ENCODE measurements at places on chromosomes 5 and 9. TPM values are rescaled to one million over a fixed set of nuclear protein-coding genes. Genes with fewer than 3 reads are reported as not detected.

DNA sequence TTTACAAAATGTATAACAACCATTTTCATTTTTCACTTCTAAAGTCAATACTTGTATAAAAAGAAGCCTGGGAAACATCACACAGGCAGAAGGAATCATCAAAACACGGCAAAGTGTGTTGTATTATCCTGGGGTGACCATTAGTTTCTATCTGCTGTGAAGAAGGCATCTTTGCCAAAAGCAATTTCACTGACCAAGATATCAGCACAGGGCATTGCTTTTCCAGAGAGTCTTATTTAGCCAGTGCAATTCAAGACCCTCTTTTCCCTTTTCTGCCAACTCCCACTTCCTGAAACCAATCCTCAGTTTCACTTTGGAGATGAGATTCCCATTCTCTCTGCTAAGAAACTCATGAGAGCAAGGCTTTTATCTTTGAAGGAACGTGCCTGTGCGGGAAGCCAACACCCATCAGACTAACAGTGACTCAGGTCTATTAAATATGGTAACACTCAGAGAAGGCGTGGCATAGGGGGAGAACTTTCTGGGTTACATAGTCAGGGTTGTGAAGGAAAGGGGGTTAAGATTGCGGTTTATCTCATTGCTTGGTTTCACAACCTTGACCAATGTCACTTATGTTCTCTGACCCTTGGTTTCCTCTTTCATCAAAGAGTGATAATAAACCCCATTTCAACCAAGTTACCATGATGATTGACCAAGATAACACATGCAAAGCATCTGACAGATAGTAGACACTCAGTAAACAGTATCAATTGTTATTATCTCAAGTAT is 666.9 kb upstream of the KLF4 start:
- DNase-seq: no peak

DNA sequence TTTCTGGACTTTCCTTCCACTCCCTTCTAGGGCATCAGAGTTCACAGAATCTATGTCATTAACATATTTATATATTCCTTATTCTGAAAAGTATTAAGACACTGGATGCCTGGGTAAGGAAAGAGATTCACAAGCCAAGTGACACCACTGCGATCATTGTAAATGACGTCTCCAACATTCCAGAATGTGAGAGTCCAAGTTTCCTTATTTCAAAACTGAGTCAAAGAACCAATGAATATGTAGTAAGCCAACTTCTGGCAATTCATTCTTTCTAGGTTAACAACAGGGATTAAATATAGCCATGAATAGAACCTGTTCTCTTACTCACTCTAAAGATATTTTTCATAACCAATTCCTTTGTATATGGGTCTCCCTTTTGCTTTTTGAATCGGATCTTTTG is 18.1 kb downstream of the RAI14 start:
- no peak for DNase-seq

DNA sequence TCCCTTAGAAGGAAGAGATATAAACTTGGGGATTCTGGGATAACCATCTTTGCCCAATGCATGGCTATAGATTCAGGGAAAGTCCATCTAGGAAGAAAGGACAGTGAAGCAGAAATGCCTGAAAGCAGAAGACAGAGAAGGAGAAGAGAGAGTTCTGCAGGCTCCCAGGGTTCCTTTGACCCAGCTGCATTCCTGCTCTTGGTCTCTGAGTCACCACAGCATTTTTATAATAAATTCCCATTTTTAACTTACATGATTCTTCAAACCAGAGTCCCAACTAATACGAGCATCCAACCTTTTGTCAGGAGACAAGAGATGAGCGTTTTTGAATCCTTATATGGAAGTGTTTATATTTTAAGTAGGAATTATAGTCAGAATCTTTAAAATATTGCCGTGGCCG is 12.0 kb upstream of the AOPEP start:
- no peak for DNase-seq

DNA sequence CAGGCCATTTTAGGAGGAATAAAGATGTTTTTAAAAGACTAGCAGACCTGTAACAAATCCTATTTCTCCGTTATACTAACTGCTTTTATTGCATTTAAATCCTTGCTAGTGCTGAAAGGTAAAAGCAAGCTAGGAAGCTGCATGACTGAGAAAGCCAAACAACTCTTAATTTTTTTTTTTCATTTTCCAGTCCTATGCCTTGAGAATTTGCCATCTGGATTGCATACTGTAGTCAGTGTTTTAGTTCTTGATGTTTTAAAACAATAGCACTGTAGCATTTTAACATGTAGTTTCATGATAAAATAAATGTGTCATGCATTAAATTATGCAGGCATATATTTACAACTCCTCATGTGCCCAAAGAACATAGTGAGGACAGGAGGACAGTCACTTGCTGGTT is 108.4 kb upstream of the FGF10 start:
- DNase-seq: no peak

- DNase-seq: no peak
Observed at GRCh38 chr9:99531313-99531712, 290.4 kb upstream of the NR4A3 start.

- DNase-seq: no peak
Observed at GRCh38 chr5:87243161-87243844, 24.4 kb upstream of the RASA1 start.

GRCh38 chr9:26524267-26524666 is 368.3 kb downstream of the CAAP1 start:
- DNase-seq: no peak

The CEL gene
- total RNA-seq: 6.5 TPM

DNA sequence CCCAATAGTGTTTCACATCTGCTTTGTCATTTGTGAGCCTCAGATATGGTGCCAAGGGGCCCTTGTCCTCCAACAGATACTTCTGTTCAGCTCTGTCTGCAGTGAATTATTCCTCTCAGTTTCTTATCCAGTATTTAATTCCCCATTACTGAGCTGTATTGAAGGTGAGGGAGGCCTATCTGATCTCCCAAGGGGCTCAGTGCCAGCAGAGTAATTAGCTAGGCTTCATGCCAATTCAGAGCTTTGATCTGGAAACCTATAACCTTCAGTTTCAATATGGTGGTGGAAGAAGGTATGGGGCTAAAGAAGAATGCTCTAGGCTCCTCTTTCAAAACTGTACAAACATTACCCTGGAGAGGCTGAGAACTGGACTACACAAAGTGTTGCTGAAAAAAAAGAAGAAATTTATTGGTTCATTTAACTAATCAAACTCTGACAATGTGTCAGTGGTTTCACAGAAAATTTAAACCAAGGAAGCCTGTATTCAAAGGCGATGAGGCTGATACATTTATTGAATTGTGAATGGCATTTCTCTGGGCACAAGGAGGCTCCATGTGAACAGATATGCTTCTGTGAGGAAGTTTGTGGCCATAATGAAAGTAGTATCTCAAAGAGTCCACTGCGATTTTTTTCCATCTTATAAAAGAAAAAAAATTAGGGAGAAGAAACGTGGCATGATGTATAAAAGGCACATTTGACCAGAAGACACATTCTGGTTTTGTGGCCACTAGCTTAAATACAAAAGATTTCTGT is 397.8 kb downstream of the TLE4 start:
- no peak for DNase-seq

The HMCN2 gene
- total RNA-seq: 5.1 TPM

The OLFM1 gene
- 19.0 TPM for total RNA-seq

GRCh38 chr9:116547729-116548426 is 139.2 kb upstream of the TRIM32 start:
- DNase-seq: no peak

The ANKRD55 gene
- total RNA-seq: 0.20 TPM

The SH2D3C gene
- total RNA-seq: 15.5 TPM

- DNase-seq: no peak
Observed at GRCh38 chr9:676780-677438, 164.6 kb upstream of the DMRT1 start.

GRCh38 chr9:133811471-133811870 is 73.3 kb upstream of the SARDH start:
- DNase-seq: no peak

- no peak for DNase-seq
Observed at GRCh38 chr9:136806067-136806466, 1.7 kb upstream of the RABL6 start.

DNA sequence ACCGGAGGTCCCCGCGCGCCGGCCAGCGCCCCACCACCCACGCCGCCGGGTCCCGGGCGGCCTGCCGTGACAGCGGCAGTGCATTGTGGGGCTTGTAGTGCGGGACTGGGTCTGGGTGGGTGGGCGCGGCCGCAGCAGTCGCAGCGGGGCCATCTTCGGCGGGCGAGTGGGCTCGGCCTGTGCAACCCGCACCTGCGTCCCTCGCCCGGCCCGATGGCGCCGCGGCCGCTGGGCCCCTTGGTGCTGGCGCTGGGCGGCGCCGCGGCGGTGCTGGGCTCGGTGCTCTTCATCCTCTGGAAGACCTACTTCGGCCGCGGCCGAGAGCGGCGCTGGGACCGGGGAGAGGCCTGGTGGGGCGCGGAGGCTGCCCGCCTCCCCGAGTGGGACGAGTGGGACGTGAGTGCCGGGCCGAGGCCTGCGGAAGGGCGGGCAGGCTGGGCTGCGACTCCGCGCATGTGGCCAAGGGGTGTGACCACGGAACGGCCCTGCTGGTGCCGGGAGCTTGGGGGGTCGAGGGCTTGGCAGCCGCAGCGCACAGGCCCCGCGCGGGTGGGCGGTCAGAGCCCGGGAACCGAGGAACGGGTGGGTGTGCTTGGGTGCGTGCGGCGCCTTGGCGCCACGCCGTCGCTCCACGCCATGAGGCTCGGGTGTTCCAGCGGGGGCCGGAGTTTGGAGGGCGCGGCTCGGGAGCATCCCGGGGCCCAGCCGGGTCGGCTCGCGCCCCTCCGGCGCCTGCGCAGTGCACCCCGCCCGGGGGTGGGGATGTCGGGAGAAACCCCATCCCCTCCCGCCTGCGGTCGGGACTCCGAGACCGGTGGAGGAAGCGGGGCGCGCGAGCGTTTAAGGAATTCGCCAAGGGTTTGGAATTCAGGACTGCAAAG is at the start of gene ARL10:
ARL10 (plus strand) TSS at position 137 of the 881 bp plus-strand sequence; CDS start at position 214, 77 bp downstream.
- DNase-seq: peak; percentile 65

GRCh38 chr5:76544268-76544926 is 78.8 kb downstream of the F2RL2 start:
- DNase-seq: no peak

The CD180 gene
- total RNA-seq: 0.50 TPM

GRCh38 chr5:103461243-103461642 is 101.3 kb downstream of the NUDT12 start:
- no peak for DNase-seq

GRCh38 chr5:33921002-33921401 is 15.2 kb upstream of the RXFP3 start:
- no peak for DNase-seq

GRCh38 chr5:142783601-142784341 is 13.6 kb downstream of the ARHGAP26 start:
- DNase-seq: peak; percentile 80

The DRD1 gene
- not detected for total RNA-seq

GRCh38 chr9:137602661-137603060 is 2.8 kb upstream of the ARRDC1 start:
- DNase-seq: no peak

GRCh38 chr5:142426129-142427014 is 101.6 kb upstream of the SPRY4 start:
- peak; percentile 83 for DNase-seq

DNA sequence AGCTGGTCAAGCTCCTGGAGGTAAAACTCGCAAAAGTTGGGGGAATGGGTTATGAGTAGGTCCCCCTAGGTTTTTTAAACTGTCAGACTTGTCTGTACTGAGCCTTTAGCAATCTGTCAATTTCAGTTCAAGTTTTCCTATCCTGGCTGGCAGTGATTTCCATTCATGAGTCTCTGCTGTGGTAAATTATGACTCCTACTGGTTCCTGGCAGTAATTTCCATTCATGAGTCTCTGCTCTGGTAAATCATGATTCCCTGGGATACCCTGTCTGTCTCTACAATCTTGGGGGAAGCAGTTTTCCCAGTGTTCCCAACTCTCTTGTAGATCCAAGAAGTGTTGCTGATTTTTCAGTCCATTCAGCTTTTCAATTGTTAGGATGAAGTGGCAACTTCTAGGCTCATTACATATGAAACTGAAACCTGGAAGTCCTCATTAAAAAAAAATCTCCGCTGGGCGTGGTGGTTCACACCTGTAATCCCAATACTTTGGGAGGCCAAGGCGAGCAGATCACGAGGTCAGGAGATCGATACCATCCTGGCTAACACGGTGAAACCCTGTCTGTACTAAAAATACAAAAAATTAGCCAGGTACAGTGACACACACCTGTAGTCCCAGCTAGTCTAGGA is 91.3 kb upstream of the GPBP1 start:
- no peak for DNase-seq

- DNase-seq: no peak
Observed at GRCh38 chr5:124661317-124662141, 84.9 kb downstream of the ZNF608 start.

The CDKN2B-AS1 gene
- total RNA-seq: not detected

DNA sequence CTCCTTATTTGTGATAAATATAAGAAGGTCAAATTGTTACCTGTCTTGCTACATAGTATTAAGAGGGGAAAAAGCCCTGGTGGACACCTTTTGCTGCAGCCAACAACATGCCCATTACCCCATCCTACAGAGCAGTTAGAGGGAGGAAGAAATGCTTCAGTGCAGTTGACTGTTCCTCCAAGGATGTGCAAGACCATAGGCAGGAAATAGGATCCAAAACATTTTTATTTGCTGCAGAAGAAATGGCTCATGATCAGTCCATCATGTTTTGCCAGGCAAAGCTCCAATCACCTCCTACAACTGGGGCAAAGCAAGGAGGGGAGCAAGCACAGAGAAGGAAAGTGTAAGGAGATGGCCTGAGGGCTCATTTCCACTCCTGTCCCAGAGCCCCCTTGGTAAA is 399.1 kb upstream of the PIK3R1 start:
- DNase-seq: no peak

DNA sequence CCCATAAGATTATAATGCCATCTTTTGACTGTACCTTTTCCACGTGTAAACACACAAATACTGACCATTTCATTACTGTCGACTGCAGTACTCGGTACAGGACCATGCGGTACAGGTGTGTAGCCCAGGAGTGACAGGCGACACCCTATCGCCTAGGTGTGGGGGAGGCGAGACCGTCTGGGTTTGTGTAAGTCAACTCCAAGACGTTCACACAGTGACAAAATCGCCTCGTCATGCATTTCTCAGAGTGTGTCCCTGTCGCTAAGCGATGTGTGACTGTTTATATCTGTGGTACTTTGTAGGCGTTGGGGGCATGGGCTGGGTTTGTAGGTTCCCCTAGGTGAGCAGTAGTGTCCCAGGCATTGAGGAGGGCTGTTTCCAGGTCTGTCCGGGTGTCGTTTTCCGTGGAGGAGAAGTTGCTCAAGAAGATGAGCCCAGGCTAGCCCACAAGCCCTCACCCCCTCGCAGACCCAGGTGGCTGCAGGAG is 20.3 kb downstream of the NEK6 start:
- no peak for DNase-seq

GRCh38 chr5:57550132-57550531 is 67.5 kb upstream of the ACTBL2 start:
- DNase-seq: no peak

GRCh38 chr5:32096891-32097595 is 77.1 kb downstream of the GOLPH3 start:
- no peak for DNase-seq

The NDUFAF2 gene
- 32.0 TPM for total RNA-seq

DNA sequence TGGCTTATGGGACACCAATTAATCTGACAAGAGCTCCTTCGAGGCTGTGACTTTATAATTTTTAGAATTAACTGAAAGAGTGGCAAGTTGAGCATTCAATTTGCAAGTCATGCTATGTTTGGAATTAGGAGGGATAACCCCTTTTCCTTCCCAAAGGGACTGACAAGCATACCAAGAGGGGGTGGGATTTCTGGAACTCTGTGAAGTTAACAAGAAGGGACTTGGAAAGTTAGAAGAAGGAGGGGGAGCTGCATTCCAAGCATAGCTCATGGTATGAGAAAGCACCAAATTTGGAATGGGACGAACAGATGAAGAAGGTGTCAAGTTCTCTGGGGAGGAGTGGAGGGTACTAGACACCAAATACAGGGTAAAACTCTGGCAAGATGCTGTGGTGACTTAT is 8.9 kb upstream of the PALM2AKAP2 start:
- no peak for DNase-seq
